ENCODE measurements at places on chromosomes 6 and 20.

DNA sequence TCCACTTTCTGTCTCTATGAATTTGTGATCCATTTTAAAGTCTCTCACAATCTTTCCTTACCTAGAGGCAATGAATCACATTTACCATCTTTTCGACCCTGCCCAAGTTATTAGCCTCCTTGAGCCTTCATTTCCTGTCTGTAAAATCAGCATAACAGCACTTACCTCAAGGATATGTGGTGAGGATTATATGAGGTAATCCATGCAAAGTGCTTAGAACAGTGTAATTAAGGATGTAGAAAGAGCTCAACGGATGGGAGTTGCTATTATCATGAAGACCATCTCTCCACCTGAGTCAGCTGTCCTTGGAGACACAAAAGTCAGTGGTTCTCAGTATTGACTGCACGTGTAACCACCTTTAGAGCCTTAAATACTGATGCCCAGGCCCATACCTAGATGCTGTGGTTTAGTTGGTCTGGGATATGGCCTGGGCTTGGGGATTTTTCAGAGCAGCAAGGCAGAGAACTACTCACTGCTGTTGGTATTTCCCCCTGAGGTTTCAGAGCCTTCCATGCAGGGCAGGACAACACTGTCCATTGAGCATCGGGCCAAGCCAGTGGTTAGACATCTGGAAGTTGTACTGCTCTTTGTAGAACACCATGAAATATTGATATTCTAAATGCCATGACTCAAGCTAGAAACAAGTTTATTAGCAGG, 55.8 kb downstream of the LYRM2 start:
- no peak for DNase-seq

GRCh38 chr6:5149891-5150290, 64.8 kb downstream of the PPP1R3G start:
- DNase-seq, result no peak

GRCh38 chr20:19964289-19965265, 52.6 kb upstream of the NAA20 start:
- no peak for DNase-seq

GRCh38 chr6:31652925-31653724, 664 bp upstream of the BAG6 start:
- DNase-seq, result no peak

GRCh38 chr6:32974016-32974333, 5.6 kb downstream of the BRD2 start:
- DNase-seq, result no peak

DNA sequence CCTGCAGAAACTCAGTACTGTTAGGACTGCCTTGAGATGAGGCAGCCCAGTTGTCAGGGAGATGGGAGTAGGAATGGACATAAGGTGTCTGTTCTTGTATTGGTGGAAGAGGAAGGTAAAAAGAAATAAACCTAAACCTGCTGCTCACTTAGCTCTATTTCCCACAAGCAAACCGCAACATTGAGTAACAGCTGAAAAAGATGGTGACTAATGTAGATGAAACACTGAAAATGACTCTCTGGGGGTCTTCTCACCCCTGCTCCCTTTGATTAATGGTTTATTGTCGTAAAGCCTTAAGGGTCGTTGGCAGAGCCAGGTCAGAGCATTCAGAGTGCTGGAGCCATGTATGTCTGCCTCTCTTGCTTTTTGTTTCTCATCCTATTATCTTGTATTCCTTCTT, 87.5 kb downstream of the FOXO3 start:
- DNase-seq, result no peak

- DNase-seq, result peak; percentile 97
Measured at GRCh38 chr6:110554966-110555460, 78.6 kb upstream of the SLC22A16 start.

GRCh38 chr20:2911200-2911599, 37.9 kb downstream of the PTPRA start:
- DNase-seq, result no peak

DNA sequence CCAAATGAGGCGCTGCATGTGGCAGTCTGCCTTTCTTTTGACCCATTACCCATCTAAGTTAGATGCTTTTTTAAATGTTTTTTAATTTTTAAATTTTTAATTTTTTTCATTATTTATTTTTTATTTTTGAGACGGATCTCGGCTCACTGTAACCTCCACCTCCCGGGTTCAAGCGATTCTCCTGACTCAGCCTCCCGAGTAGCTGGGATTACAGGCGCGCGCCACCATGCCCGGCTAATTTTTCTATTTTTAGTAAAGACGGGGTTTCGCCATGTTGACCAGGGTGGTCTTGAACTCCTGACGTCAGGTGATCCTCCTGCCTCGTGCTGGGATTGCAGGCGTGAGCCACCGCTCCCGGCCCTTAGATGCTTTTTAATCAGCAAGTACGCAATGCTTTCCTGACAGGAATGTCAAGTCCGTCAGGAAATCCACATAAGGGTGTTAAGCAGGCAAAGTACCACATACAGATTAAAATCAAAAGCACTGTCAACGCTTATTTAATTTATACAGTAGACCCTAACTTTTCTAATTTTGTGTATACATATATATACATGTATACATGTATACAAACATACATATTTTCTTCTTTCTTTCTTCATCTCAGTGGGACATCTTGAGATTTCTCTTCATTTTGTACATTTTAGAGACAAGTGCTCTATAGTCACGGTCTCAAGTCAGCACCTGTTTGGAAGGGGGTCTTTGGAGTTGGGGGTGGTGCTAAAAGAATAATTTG, 995 bp upstream of the GSTA4 start:
- DNase-seq, result peak; percentile 77
